ENCODE measurements at places on chromosomes 13 and 19.

GRCh38 chr13:89791971-89792630 is 1555.4 kb upstream of the MIR17HG start:
- DNase-seq, result no peak

GRCh38 chr13:89361909-89362308 is 1690.7 kb downstream of the SLITRK5 start:
- no peak for DNase-seq

DNA sequence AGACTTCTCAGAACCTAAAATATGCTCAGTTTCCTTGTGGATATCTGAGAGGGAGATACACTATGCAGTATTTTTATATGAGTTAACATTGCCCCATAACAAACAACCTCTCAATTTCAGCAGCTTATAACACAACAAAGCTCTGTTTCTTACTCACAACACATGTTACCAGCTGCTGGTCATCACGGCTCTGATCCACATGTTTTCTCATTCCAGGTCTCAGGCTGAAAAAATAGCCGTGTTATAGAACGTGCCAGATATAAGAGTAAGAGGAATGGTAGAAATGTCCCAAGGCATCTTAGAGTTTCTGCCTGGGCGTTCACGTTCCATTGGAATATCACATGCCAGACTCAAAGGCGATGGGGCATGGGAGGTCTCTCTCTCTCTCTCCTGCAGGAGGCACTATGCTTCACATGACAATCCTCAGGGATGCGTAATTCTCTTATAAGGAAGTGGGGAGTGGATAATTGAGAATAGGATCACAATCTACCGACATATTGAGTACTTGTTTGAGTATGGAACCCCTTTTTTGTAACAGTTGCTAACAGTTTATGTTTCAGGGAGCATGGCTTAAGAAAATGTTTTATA is 246.6 kb downstream of the NHLRC3 start:
- no peak for DNase-seq

DNA sequence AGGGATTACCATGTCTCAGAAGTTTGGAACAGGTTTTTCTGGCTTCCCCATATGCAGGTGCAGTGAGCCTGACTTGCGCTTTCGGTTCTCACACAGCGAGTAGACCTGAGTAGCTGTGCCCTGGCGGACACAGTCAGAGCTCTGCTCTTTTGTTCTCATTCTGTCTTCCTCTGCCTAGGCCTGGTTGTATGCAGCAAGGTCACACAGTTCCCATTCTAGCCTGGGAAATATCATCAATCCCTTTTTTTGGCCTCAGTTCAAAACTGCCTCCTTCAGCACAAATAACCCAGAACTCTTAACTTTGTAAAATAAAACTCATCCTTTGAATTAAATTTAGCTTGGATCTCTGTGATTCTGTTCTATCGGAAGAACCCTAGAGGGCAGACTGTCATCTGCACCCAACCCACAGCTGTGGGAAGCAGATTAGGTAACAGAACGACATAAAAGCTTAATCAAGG is 10.2 kb downstream of the OXGR1 start:
- peak; percentile 91 for DNase-seq

GRCh38 chr13:22629374-22629773 is 551.4 kb upstream of the SGCG start:
- no peak for DNase-seq

- DNase-seq, result no peak
Observed at GRCh38 chr19:10634963-10635362, 9.6 kb downstream of the SLC44A2 start.

DNA sequence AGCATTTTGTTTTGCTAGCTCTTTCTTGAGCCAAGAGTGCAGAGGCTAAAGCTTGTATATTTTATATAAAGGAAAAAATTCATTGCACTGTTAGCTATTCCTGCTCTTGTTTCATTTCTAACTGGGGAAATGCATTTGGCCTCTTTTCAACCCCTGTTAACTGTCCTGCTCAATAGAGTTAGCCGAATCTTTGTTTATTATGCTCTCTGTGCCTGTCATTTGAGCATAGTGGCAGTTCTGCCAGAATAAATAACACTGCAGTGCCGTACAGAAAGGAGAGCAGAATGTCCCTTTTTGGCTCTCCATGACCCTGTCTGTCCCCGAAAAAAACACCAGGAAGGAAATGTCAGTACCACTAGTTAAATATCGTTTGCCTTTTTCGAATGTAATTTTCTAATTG is 350.8 kb downstream of the MYO16 start:
- DNase-seq, result peak; percentile 50

DNA sequence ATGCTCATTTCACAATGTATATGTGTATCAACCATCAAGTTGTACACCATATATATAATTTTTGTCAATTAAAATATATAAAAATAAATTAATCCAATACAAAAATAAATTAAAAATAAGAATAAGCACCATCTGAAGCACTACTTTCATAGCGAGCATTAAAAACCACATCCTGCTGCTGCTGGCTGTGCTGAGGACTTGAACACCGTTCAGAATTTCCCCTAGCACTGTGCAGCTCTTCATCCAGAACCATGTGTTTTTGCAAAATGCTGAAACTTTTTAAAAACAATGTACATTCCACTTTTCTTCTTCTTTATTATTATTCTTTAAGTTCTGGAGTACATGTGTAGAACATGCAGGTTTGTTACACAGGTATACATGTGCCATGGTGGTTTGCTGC is 40.0 kb upstream of the FOXO1 start:
- no peak for DNase-seq

DNA sequence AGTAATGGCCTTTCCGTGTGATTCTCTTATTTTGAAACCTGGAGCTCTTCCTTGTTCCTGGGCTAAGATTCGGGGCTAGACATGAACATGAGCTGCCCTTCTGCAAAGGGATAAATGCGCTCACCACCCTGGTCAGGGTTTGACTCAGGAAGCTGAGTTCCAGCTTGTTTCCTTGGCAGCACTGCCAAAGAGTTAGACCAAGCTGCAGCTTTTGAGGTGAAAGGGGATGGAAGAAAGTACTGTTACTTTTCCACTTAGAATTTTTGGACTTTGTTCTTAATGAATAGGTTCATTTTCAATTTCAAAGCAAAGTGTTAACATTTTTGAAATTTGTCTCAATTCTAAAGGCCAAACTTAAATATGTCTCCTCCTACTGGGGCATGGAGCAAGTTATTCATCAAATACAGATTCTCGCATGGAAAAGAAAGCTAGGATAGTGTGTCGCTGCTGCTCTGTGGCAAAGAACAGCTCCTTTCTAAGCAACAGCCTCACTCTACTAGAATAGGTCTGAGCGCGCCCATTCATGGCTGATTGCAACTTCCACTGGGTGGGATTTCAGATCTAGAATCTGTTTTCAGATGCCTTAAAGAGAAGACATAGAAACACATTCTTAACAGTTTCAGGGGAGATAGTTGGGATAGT is 2.2 kb downstream of the RGCC start:
- DNase-seq, result no peak

DNA sequence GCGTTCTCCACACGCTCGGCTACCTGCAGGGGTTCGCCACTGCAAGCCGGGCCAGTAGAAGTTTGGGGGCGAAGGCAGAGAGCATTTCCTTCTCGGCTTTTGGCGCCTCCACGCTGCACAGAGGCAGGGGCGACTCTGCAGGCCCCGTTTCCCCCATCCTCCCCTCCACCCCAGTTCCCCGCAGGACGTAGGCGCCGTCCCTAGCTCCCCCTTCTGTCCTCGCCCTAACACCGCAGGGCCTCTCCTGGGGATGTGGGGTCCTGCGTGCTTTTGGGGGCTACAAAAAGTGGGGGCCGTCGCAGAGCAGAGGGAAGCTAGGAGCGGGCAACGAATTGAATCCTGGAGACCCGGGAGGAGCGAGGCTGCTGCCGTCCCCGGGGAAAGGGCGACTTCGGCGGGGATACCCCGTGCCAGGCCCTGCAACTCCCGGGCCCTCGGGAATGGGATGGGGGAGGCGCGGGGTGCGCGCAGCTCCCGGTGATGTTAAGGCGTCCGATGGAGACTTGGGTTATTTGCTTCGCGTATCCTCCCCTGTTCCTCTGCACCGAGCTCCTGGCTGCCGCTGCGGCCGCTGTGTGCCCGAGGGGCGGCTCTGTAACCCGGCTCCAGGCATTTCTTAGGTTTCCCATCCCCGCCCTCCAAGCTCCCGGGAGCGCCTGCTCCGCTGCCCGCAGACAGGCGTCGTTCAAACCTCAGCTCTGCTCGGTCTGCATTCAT is 255.9 kb upstream of the SOX21 start:
- DNase-seq, result no peak

DNA sequence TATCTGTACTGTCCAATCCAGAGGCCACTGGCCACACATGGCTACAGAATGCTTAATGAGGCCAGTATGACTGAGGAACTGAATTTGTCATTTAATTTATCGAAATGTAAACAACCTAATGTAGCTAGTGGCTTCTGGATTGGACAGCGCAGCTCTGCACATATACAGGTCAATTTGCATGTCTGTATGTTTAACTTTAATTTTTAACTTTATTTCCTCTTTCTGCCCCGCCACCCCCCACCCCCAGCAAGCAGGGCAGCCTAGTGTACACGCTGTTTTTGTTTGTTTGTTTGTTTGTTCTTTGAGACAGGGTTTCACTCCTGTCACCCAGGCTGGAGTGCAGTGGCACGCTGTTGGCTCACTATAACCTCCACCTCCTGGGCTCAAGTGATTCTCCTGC is 15.5 kb downstream of the ZSWIM9 start:
- DNase-seq, result no peak

DNA sequence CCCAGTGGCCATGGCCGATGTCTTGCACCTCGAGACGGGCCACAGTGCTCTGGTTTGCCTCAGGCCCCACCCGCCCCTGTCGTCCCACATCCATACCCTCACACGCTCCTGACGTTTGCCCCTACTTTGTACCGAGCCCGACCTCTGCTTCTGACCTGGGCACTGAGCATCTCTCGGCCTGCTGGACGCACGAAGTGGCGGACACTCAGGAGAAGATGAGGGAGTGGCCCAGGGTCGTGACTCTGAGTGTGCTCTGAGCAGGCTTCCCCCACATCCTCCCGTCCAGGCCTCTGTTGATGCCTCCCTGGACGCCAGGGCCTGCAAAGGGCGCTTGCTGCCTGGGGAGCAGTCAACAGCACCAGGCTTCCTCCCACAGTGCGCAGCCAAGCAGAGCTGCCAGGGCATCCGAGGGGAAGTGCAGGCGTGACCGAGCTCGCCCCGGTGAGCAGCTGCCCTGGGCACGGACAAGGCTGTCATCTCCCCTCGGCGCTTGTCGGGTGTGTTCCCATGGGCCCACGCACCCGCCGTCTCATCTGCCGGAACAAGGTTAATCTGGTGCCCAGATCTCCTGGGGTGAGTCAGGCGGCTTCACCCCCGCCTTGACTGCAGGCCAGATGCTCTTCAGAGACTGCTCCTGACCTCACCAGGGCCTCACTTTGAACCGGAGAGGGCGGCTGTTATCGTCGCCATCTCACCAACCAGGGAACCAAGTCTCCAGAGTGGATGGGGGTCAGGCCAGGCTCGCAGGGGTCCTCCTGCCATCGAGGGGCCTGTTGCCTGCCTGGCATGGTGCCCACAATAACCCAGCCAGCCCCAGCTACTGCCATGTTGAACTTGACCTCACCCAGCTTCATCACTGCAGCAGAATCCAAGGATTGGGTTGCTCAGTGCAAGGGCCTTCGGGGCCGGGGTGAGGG is 27.2 kb downstream of the COMP start:
- DNase-seq, result no peak

Measured in NCI-H345 (cell line).